Foreskin keratinocyte (primary cell): ENCODE measurements at places on chromosomes 2 and 18. TPM values are rescaled to one million over a fixed set of nuclear protein-coding genes. Genes with fewer than 3 reads are reported as not detected.

ZBTB7C gene
- 0.02 TPM in 2 replicates for polyA plus RNA-seq

SH2D6 gene
- 0.11 and 0.13 TPM in 2 replicates for polyA plus RNA-seq

INO80B gene
- polyA plus RNA-seq: 43.7 and 50.7 TPM in 2 replicates

KYNU gene
- 0.12 and 2.6 TPM in 2 replicates for polyA plus RNA-seq
